ENCODE measurements at places on chromosomes 5 and 9.

- DNase-seq = no peak
Observed at GRCh38 chr9:124776618-124776953, 347 bp upstream of the OLFML2A start.

GRCh38 chr9:20508242-20508641, 114.1 kb downstream of the MLLT3 start:
- DNase-seq = no peak

DNA sequence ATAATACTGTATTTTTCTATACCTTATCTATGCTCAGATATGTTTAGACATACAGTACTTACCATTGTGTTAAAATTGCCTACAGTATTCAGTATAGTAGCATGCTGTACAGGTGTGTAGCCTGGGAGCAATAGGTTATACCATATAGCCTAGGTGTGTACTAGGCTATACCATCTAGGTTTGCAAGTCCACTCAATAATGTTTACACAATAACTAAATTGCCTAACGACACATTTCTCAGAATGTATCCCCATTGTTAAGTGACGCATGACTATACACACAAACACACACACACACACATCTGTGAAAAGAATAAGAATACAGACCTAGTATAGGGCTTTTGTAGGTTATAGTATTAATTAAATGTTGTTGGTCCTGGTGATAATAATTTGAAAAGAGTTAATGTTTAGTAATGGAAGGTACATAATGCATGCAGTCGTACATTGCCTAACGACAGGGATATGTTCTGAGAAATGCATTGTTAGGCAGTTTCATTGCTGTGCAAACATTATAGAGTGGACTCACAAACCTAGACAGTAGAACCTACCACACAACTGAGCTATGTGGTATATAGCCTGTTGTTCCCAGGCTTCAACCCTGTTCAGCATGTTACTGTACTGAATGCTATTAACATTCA, 13.6 kb downstream of the TDRD7 start:
- DNase-seq = no peak

GRCh38 chr9:136343121-136343883, 16.0 kb downstream of the GPSM1 start:
- DNase-seq = no peak

GRCh38 chr5:43804041-43804440, 201.1 kb downstream of the NNT start:
- DNase-seq = no peak

DNA sequence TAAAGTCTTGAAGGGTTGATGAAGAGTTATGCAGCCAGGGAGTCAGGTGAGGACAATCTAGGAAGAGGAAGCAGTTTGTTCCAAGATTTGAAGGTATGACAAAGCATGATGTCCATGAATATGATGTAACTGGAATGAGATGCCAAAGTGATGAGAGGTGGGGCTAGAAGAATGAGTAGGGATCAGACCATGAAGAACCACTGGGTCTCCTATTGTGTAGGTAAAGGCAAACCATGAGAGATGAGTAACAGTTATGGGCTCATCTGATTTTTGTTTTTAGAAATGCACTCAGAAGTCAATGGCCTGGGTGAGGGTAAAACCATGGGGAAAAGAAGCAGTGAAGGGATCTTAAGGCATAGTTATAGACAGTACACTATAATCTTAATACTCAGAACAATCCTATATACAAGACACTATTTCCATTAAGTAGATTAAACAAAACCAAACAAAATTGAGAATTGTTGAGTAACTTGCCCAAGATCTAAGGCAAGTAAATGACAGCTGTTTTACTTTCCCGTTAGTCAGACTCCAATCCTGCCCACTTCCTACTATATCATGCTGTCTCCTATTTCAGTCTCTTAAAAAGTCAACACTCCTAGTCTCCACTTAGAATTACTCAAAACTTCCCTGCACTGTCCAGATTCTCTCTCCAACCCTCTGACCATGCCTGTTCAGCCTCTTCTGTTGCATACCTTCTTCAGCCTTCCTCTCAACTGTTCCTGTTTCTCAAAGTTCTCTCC, 393.8 kb upstream of the MEF2C start:
- no peak for DNase-seq

DNA sequence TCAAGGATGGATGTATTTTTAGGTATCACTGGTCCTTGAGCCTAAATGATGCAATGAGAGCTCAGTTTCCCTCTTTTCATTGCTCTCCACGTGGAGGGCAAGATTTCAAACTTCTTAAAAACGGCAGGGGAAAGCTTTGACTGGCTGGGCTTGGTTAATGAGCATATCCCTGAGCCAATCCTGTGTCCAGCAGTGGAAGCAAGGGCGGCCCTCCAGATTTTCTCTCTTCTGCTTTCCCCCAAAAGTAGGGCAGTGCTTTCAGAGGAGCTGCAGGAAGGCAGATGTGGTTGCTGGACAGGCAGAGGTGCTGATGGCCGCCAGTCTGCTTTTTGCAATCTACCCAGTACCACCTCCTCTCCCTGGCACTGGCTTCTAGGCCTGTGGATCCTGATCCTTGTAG, 30.0 kb upstream of the TBC1D2 start:
- no peak for DNase-seq

GRCh38 chr5:69043655-69043996, 50.2 kb upstream of the SLC30A5 start:
- no peak for DNase-seq

- DNase-seq = no peak
Observed at GRCh38 chr9:120210274-120210673, 369.7 kb downstream of the CDK5RAP2 start.

GRCh38 chr9:1013021-1013420, 36.6 kb downstream of the DMRT3 start:
- no peak for DNase-seq

DNA sequence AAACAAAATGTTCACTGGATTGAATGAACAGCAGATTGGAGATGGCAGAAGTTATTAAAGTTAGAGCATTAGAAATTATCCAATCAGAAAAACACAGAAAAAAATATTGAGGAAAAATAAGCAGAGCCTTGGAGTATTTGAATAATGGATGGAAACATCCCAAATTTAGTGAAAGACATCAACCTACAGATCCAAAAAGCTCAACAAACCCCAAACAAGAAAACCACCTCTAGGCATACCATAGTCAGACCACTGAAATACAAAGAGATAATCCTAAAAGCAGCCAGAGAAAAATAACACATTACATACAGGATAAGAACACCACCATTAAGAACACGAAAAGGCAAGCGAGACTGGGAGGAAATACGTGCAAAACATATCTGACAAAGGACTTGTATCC, 5.2 kb downstream of the INIP start:
- DNase-seq = no peak

DNA sequence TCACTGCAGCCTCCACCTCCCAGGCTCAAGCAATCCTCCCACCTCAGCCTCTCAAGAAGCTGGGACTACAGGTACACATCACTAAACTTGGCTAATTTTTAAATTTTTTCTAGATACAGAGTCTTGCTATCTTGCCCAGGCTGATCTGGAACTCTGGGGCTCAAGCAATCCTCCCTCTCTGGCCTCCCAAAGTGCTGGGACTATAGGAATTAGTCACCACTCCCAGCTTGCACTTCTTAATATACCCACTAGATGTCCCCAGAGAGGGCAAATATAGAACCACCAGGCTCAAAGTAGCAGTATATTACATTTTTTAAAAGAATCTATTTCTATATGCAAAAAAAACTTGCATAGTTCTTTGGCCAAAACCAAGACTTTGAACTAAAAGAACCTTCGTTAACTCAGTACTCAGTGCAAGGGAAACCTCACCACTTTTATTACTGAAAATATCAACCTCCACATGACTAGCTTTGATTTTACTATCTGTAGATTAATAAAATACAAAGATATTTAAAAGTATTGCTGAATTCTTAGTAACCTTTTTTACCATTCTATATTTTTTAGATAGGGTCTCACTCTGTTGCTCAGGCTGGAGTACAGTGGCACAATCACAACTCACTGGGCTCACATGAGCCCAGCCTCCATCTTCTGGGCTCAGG, 25.8 kb upstream of the HSD17B3 start:
- DNase-seq = peak; percentile 34
